ENCODE measurements at places on chromosomes 3 and 15.

DNA sequence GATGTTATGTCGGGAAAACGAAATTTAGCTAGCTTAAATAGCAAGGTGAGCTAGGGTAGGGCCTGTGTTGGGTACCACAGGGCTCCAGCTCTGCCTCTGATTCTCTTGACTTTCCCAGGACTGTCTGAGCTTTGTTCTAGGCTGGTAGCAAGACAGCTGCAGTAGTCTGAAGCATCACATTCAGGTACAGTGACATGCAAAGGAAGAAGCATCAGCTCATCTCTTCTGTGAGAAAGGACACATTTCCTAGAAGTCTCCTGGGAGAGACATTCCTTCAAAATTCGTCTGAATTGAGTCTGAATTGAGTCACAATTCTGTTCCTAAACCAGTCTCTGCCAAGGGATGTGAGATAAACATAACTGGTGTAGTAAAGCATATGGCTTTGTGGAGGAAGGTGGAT, 8.5 kb upstream of the UBXN7 start:
- no peak for DNase-seq

- no peak for DNase-seq
Observed at GRCh38 chr3:142019794-142020320, 129.5 kb downstream of the TFDP2 start.

GRCh38 chr3:24454856-24455255, 39.8 kb downstream of the THRB start:
- no peak for DNase-seq

GRCh38 chr3:146803745-146804144, 198.6 kb upstream of the PLSCR5 start:
- DNase-seq: no peak

GRCh38 chr15:81478354-81478753, 104.3 kb upstream of the TMC3 start:
- DNase-seq: no peak

DNA sequence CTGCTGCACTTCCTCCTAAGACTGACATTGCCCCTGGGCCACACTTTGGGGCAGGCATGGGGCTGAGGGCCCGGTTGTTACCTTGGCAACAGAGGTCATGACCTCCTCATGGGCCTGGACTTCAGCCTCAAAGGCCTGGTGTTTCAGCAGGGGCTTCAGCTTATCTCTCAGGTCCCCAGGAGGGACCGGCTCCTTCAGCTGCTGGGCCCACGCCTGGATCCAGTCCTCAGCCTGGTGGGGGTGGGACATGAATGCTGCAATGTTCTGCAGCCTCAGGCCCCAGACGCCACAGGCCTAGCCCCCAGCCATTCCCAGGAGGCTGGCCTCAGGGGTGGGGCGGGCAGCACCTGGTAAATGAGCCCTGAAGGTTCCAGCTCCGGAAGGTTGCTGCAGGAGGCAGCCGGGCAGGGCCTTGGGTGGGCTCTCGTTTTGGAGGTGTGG, 27.6 kb downstream of the SPTBN5 start:
- DNase-seq: no peak

- no peak for DNase-seq
Observed at GRCh38 chr3:71087143-71088018, 496.1 kb downstream of the FOXP1 start.

DNA sequence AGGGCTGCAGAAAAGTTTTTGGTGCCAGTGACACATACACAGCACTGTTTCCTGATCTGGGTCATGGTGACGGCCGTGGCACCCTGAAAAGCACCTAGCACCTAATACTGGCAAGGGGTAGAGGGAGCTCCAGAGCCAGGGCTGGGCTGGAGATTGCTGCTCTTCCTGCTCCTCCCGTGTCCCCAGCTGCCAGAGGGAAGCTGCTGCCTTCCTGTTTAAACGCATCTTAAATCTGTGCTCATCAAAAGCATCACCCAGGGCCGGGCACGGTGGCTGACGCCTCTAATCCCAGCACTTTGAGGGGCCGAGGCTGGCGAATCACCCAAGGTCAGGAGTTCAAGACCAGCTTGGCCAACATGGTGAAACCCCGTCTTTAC, 156.7 kb upstream of the MEF2A start:
- DNase-seq: no peak

GRCh38 chr3:123880998-123881561, 3.1 kb downstream of the MYLK start:
- DNase-seq: no peak

GRCh38 chr3:177569875-177570657, 372.8 kb upstream of the TBL1XR1 start:
- no peak for DNase-seq

GRCh38 chr15:36598529-36599177, 19.2 kb downstream of the CDIN1 start:
- no peak for DNase-seq

DNA sequence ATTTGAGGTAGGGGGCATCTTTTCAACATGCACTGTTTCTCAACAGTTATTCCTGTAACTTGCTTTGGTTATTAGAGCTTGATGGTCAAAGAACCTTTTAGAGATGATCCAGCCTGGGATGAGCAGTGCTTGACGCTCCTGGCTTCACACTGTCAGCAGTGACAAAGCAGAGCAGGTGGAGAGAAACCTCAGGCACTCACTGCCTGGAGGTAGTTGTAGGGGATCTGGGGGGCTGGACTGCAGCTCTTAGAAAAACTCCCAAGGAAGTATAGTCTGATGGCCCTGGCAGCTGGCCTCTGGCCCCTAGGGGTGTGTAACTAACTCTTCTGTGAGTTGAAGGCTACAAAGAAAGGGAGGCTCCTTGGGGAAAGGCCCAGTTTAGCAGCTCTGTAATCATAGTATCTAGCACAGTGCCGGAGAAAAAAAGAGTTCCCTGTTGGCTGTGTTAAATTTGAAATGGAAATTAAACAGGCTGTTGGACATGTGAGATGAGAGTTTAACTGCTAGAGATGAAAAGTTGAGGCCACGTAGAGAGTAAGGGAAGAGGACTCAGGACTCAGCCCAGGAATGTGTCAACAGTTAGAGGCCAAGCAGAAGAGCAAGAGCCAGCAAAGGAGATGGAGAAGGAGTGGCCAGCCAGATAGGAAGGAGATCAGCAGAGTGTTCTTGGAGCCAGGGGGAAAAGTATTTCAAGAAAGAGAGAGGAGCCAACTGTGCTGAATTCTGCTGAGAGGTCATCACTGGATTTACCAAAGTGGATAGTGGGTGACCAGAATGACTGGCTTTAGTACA, 14.2 kb downstream of the OXNAD1 start:
- no peak for DNase-seq

DNA sequence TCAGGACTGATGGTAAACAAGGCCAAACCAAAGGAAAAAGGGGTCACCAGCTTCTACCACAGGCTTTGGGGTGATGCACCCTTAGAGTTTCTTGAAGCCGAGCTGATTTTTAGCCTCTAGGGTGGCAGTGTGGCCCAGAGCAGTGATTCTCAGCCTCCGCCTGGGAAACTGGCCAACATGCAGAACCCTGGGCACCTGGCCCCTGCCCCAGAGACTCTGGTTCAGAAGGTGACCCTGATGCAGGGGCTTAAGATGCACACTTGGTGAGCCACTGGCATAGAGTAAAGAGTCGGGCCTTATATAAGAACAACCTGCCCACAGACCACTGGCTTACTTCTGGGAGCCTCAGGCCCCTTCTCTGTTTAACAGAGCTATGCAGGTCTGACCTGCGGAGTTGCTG, 44.5 kb downstream of the SYNM start:
- no peak for DNase-seq

DNA sequence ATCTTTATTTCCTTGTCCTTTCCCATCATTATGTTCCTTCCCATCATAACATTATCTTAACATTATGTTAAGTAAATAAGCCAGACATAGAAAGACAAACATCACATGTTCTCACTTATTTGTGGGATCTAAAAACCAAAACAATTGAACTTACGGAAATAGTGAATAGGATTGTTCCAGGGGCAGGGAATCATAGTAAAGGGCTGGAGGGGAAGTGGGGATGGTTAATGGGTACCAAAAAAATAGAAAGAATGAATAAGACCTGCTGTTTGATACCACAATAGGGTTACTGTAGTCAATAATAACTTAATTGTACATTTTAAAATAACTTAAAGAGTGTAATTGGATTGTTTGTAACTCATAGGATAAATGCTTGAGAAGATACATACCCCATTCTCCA, 36.7 kb upstream of the MBNL1 start:
- no peak for DNase-seq

DNA sequence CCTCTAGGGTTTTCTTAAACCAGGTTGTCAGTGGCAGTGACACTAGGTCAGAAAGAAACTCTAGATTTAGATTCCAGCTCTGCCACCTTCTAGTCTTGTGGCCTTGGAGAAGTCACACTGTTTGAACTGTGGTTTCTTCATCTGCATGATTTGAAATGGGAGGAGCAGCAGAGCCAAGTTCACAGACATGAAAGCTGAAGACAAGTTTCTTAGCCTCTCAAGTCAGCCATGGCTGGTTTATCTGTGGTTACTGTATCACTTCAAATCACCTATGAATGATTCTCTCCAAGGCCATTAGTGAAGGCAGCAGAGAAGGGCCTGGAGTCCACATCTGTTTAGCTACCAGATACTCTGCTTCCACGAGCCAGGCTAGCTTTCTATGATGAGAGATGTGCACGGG, 15.6 kb downstream of the CLEC3B start:
- no peak for DNase-seq

DNA sequence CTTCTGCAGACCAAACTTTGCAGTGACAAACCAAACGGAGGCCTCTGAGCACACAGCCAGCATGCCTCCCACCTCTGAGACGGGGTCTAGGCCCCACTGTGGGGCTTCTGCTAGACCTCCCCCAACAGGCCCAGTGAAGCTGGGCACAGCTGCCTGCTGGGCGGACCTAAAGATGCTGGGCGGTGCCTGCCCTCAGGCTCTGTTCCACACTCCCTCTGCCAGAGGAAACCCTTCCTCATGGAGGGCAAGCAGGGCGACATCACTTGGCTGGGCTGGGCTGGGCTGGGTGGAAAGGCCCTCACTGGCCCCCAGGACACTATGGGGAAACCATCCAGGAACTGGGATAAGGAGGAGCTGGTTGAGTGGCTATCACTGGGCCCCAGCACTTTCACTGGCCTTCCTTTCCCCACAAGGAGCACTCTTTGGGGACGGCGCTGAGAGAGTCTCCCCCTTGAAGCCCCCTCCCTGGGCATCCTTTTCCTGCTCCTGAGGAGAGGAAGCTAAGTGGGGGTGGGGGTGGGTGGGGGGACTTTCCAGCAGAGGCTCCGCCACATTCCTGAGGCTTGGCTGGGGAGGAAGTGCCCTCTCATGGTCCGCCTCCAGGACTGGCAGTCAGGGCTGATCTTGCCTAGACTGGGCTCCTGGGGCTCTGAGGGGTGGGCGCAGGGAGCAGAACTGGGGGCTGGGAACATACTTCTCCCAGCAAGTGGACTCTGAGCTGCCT, 98.1 kb upstream of the HACD2 start:
- DNase-seq: no peak

GRCh38 chr15:59649603-59650002, 7.7 kb downstream of the GTF2A2 start:
- DNase-seq: no peak

GRCh38 chr3:9716801-9717555, 13.3 kb downstream of the CPNE9 start:
- DNase-seq: no peak

All from stimulated activated CD8-positive, alpha-beta memory T cell treated with anti-CD3 and anti-CD28 coated beads, Interleukin-2, amount 100 ng/mL, for 1 hour (primary cell).